ENCODE measurements at places on chromosomes 6 and 20.
A peak's percentile ranks its signal among the peaks of the same experiment; 100 is the strongest.

- peak; percentile 86 for DNase-seq
These were observed at the start of gene C6orf47 for GRCh38 chr6:31660381-31661261. C6orf47 (minus strand) TSS chr6:31660778; CDS start chr6:31659947, 831 bp downstream.

GRCh38 chr6:96301781-96302180 is 219.8 kb upstream of the UFL1 start:
- DNase-seq: peak; percentile 70

DNA sequence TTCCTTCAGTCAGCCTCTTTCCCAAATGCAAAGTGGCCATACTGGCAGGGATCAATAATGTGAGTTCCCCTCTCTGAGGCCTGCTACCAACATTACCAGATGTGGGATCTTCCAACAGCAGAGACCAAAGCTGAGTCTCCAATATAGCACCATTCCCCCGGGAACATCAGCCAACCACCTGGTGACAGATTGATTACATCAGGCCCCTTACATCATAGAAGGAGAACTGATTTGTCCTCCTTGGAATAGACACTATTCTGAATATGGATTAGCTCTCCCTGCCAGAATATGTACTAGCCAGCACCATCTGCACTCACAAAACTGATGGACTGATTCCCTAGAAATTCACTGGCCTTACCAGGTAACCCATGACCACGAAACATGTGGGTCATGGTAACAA is 61.9 kb upstream of the CARMIL1 start:
- no peak for DNase-seq

DNA sequence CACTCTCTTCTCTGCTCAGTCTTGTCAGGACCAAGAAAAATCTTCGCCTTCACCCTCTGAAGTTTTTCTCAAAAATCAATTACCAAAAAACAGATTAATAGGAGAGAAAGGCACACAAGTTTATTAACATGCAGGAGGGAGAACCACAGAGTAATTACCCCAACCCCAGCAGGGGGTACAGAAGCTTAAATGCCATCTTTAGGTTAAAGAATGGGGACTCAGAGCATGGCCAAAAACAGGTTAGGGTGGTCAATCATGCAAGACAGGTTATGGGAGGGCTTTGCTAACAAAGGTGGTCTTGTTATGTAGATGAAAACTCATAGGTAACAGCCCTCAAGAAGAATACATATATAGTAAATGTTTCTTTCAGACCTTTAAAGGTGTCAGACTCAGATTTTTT is 100.5 kb upstream of the BTN3A2 start:
- DNase-seq: no peak

DNA sequence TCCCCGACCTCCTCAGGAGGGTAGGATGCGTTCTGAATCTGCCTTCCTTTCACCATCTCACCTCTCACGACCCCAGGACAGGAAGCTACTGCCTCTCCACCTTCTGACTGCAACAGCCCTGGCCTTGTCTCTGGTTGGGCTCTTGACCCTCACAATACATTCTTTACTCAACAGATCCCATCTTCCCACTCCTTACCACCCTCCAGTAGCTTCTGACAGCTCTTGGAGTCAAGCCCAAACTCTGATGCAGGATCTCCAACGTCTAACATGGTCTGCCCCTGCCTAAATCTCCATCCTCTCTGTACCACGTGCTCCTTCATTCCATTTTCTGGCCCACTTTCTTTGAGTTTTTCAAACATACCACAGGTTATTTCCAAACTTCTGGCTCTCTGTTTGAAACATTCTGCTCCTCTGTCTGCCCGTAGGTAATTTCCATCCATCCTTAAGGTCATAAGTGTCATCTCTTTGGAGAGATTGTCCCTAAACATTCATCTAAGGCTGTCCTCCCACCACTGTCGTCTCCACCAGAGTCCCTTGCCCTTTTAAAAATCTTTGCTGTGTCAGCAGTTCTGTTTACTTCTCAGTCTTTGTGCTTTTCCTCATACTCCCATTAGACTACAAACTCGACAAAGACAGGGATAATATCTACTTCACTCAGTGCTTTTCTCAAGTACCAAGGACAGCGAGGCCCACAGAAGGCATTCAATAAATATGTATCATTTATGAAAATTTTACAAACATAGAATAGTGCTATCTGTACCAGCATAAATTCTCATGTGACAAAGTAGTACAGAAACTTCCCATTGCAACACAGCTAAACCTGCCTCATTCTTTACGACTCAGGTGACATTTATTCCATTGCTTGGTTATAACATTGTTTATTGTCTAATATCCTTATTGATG is 73.6 kb downstream of the BCAS1 start:
- DNase-seq: no peak

- no peak for DNase-seq
These were observed 182.5 kb downstream of the ATXN1 start for GRCh38 chr6:16578695-16579285.

Measured in SJCRH30 (cell line).